RWPE1 (cell line): ENCODE measurements at places on chromosomes 16 and 17.
A peak's percentile ranks its signal among the peaks of the same experiment; 100 is the strongest.

DNA sequence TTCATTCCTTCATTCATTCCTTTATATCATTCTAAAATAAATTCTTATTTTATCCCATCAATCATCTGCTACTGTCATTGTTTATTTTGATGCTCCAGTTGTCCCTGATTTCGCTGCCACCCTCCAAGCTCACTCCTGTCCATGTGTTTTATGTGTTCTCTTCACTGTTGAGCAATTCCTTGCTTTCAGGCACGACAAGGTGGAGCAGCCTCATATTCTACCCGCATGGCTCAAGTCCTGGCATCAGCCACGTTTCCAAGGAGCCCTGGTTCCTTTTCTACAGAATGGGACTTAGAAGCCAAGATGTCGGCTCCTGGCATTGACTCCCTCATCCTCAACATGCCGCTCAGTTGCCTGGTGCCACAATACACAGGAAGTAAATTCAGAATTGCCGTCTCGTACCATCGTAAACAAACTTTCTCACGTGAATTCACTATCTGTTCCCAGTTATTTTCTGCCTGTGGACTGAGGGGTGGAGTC is 139.0 kb downstream of the RPTOR start:
- DNase-seq: no peak

DNA sequence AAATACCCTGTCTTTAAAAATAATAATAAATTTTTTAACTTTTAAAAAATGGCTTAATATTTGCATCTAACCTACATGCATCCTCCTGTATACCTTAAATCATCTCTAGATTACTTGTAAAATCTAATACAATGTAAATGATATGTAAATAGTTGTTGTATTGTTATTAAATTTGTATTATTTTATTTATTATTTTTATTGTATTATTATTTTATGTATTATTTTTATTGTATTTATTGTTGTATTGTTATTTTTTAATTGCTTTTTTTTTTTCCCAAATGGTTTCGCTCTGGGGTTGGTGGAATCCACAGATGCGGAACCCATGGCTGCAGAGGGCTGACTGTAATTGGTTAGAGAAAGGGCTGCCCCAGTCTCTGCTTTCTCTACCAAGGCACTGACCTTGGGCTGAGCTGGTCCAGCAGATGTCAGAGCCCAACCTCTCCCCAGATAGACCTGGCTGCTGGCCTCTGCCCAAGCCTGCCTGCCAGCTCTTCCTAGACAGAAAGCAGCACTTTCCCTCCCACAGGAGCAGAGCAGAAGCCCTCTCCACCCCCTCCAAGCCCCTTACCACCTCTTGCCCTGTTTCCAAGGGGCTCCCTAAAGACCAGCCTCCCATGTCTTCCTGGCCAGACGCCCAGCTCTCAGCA is 183.8 kb downstream of the GSG1L start:
- no peak for DNase-seq

DNA sequence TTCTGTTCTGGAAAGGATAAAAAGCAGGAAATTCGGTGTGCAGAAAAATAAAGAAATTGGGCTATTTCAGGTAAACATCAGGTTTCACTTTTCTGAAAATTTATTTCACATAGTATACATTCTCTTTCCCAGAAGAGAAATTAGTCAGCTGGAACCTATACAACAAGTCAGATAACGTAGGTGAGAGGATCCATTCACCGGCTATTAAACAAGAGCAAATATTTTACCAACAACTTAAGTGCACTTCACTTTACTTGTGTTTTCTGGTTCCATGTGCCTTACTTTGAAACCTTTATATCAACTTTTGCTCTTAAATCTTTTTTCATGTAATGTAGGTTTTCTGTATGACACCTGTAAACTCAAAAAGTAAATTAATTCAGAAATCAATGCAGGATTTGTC is 839.7 kb downstream of the CDH11 start:
- DNase-seq: no peak

GRCh38 chr17:75513641-75514000 is 1.7 kb downstream of the CASKIN2 start:
- no peak for DNase-seq

- no peak for DNase-seq
Observed at GRCh38 chr16:3127745-3128144, 7.1 kb upstream of the ZNF213 start.

GRCh38 chr17:17737961-17738894 is 57.0 kb downstream of the RAI1 start:
- peak; percentile 58 for DNase-seq

- no peak for DNase-seq
Observed at GRCh38 chr17:73351764-73352163, 40.0 kb upstream of the CDC42EP4 start.

DNA sequence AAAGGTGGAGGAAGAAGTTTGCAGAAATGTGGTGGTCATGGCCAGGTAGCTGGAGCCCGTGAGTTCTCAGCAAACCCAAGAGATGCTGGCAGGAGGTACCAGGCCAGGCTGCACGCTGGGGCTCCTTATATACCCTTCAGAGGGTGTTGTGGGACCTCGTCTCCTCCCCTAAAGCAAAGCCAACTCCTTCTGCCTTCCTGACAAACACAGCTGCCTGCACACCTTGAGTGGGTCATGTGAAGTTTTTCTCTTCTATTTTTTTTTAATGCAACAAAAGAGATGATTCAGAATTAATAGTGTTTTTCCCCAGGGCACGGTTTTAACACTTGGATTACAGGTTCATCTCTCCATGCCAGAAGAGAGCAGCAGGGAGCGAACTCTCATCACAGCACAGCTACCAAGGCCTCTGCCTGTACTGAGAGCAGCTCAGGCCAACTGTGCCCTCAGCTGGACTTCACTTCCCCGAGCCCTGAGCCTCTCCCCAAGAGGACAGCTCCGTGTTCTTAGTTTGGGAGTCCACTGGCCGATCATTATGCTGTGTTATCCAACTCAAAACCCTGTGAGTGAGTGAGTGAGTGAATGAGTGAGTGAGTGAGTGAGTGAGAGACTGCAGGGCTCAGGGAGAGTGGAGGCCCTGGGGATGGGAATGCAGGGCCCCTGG is at the start of gene KRT15:
Gene KRT15, minus strand, starts transcription at position 102 of the 661 bp plus-strand sequence. Its CDS starts 63 bp downstream, at position 39.
- DNase-seq: peak; percentile 80

DNA sequence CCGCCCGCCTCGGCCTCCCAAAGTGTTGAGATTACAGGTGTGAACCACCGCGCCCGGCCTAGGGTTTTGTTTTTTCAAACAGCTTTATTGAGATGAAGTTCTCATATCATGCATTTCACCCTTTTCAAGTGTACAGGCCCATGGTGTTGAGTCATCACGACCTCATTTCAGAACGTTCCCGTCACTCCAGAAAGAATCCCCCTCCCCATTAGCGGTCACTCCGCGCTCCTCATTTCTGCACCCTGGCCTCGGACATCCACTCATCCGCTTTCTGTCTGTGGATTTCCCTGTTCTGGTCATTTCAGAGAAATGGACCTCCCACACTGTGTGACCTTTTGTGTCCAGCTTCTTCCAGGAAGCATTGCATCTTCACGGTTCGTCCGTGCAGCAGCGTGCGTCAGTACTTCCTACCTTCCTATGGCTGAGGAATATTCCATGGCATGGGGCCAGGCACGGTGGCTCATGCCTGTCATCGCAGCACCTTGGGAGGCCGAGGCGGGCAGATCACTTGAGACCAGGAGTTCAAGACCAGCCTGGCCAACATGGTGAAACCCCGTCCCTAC is 135.2 kb upstream of the GSE1 start:
- DNase-seq: no peak

DNA sequence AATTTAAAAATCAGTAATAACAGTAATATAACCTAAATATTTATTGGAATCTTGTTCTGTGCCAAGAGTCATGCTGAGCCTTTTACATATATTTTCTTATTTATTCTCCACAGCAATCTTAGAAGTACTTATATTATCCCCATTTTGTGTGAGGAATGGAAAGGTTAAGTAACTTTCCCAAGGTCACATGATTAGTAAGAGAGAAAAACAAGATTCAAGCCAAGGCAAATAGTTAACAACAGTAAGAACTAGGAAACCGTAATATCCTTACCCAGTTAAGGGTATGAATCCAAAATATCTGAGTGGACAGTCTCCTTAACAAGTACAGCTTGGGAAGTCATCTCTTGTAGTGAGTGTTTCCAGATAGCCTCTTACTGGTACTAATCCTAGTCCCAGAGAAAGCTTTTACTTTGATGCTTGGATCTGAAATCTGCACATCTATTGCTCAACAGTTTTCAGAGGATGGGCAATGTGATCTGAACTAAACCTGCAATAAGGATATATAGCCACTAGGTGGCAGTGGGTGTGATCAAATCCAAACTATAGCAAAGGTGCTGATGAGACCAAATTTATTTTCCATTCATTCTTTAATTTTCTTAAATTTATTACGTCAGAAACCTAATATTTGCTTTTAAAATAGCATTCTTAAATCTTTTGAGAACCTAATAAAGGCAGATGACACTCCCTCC is 23.3 kb downstream of the SHISA6 start:
- DNase-seq: no peak

GRCh38 chr17:1275962-1276736 is 3.3 kb upstream of the TRARG1 start:
- peak; percentile 50 for DNase-seq

DNA sequence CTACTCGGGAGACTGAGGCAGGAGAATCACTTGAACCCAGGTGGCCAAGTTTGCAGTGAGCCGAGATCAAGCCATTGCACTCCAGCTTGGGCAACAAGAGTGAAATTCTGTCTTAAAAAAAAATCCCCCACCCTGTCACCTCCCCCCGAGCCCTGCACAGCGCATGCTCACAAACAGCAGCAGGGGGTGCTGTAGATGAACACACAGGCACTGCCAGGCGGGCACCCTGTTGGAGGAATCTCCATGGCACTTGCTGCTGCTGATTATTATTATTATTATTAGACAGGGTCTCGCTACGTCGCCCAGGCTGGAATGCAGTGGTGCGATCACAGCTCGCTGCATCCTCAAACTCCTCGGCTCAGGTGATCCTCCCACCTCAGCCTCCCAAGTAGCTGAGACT is 24.6 kb downstream of the FZD2 start:
- DNase-seq: no peak

GRCh38 chr17:47997586-47997985 is 26.7 kb downstream of the CDK5RAP3 start:
- no peak for DNase-seq

GRCh38 chr16:69486724-69487123 is 62.3 kb downstream of the CYB5B start:
- DNase-seq: no peak

DNA sequence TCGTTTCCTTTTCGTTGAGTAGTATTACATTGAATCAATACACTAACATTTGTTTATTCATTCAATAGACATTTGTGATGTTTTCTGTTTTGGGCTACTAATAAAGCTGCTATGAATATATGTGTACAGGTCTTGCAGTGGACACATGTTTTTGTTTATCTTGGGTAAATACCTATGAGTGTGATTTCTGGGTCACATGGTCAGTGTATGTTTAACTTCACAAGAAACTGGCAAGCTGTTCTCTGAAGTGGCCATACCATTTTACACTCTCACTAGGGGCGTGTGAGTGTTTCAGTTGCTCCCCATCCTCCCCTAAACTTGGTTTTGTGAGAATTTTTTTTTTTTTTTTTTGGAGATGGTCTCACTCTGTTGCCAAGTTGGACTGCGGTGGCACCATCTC is 35.0 kb downstream of the PKD1L3 start:
- no peak for DNase-seq

- no peak for DNase-seq
Observed at GRCh38 chr16:19068237-19068815, 912 bp downstream of the COQ7 start.

DNA sequence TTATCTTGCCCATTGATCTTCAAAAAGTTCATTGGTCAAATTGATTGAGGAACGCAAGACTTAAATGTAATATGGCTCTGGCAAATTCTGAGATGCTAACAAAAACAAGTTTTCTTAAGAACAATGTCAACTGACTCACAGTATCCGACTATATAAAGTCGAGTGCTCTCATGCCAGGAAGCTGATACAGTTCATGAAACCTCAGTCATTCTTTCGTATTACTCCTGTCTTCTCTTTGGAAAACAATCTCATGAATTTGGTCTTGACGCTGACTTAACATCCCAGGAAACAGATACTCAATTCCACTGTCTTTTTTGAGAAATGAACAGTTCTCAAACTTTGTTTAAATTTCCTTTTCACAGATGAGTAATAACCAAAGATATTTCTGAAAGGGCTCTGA is 704.9 kb downstream of the MAF start:
- DNase-seq: no peak

GRCh38 chr17:51739245-51739886 is 419.1 kb downstream of the CA10 start:
- no peak for DNase-seq

- peak; percentile 41 for DNase-seq
Observed at GRCh38 chr17:2214047-2214928, 89.3 kb downstream of the SMG6 start.

GRCh38 chr17:80926591-80927250 is 64.9 kb upstream of the CHMP6 start:
- DNase-seq: no peak

- no peak for DNase-seq
Observed at GRCh38 chr16:57821149-57821971, 19.1 kb upstream of the KIFC3 start.

DNA sequence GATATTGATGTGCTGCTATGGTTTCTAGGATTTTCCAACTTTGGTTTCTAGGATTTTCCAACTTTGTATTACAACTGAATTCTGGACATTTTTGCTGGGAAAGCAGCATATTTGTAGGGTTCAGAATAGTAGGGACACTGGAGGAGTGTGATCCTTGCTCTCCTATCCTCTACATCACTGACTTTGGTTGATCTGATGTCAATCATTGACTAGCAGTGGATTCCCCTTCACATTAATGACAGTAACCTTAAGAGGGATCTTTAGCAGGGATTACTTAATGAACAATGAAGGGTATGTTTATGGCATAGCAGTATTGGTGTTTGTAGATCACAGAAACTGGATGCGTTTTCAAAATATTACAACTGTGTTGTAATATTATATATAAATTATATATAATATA is 67.4 kb downstream of the MAP2K4 start:
- no peak for DNase-seq

GRCh38 chr16:27547851-27548250 is 1.9 kb downstream of the GTF3C1 start:
- no peak for DNase-seq

DNA sequence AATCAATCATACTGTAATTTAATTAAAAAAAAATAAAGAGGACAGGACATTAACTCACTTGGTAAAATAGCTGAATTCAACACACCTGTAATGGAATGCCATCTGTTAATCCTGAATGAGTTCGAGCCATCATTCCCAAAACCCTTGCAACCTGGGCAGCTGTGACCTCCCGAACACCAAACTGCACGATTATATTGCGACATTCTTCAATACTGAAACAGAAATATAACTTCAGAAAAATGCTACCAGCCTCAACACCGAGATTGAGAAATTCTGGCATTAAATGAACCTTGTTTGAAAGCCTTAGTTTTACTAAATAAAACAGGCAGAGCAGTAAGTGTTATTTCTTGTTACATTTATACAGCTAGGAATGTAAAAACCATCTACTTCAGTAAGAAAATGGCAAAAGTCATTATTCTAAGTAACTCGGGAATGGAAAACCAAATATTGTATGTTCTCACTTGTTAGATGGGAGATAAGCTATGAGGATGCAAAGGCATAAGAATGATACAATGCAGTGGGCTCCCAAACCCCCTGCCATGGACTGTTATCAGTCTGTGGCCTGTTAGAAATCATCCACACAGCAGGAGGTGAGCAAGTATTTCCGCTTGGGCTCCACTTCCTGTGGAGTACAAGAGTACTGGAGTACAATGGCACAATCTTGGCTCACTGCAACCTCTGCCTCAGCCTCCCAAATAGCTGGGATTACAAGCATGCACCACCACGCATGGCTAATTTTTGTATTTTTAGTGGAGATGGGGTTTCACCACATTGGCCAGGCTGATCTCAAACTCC is 46.5 kb downstream of the CNOT1 start:
- no peak for DNase-seq
